ENCODE measurements at places on chromosomes 11 and 22. TPM values are rescaled to one million over a fixed set of nuclear protein-coding genes. Genes with fewer than 3 reads are reported as not detected.

PKDREJ gene
- total RNA-seq, result under 0.01 TPM

H19 gene
- total RNA-seq, result 217 TPM

LDLRAD3 gene
- total RNA-seq, result 6.5 TPM

OR51E2 gene
- not detected for total RNA-seq

AGBL2 gene
- total RNA-seq, result 0.31 TPM

PDE3B gene
- 0.13 TPM for total RNA-seq

CNIH2 gene
- not detected for total RNA-seq

PPP1CA gene
- 195 TPM for total RNA-seq

ABTB2 gene
- total RNA-seq, result 0.49 TPM

ANGPTL5 gene
- total RNA-seq, result not detected

FXYD2 gene
- total RNA-seq, result 0.32 TPM

FJX1 gene
- 13.9 TPM for total RNA-seq

FLRT1 gene
- total RNA-seq, result not detected

LRRC4C gene
- total RNA-seq, result not detected

CRYAB gene
- total RNA-seq, result 1.0 TPM

MS4A12 gene
- total RNA-seq, result not detected

ZP1 gene
- not detected for total RNA-seq

DSCAML1 gene
- total RNA-seq, result not detected

ADM2 gene
- 3.2 TPM for total RNA-seq

CLTCL1 gene
- total RNA-seq, result 7.6 TPM

MRGPRX4 gene
- total RNA-seq, result 0.57 TPM

GRIA4 gene
- total RNA-seq, result not detected

SPON1 gene
- total RNA-seq, result 0.06 TPM

CALCB gene
- total RNA-seq, result not detected

BAIAP2L2 gene
- total RNA-seq, result 0.19 TPM

VPREB1 gene
- not detected for total RNA-seq

GLYAT gene
- total RNA-seq, result not detected

SULT4A1 gene
- not detected for total RNA-seq

SMIM35 gene
- not detected for total RNA-seq

BBOX1 gene
- not detected for total RNA-seq

MOGAT2 gene
- total RNA-seq, result not detected

TMPRSS6 gene
- total RNA-seq, result not detected

CARNS1 gene
- total RNA-seq, result 0.19 TPM

TOM1 gene
- 29.6 TPM for total RNA-seq

MFRP gene
- total RNA-seq, result under 0.01 TPM

PTGDR2 gene
- not detected for total RNA-seq

OR10D3 gene
- not detected for total RNA-seq

CRYBB3 gene
- not detected for total RNA-seq

RPUSD4 gene
- total RNA-seq, result 31.7 TPM

GALNT18 gene
- total RNA-seq, result 137 TPM
